Right atrium auricular region (tissue), 2 donors: ENCODE measurements at places on chromosomes 12 and 14. TPM values are rescaled to one million over a fixed set of nuclear protein-coding genes. Genes with fewer than 3 reads are reported as not detected.

The FERMT2 gene
- total RNA-seq: 101 TPM

DNA sequence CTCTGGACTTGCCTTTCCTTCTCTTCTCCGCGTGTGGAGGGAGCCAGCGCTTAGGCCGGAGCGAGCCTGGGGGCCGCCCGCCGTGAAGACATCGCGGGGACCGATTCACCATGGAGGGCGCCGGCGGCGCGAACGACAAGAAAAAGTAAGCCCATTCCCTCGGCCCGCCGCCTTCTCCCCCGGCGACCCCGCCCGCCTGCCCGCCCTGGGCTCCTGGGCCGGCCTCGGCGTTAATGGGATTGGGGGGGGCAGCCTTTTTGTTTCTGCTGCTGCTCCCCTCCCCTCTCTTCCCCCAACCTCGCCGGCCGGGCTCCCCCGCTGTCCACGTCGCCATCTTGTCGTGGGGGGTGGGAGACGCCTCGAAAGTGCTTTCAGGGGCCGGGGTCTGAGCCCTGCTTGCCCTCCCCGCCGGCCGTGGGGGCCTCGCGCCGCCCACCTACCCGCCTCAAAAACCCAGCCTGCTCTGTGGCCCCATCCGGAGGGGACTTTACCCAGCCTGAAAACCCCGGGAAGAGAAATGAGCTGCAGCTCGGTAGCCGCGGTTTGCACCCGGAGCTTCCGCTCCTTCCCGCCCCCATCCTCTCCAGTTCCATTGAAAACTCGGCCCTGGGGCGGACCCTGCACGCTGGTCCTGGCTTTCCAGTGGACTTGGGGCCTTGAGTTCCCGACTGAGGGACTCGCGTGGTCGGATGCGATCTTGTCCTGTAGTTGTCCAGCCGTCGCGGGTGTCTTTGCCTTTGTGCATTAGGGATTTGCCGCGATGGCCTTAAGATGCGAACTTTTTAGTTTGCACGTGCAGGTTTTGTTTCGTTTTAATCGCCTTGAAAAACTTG, 598 bp downstream of the HIF1A start:
- peak overlapping the region; percentile 99 for H3K27ac ChIP-seq
- no peaks in the 10 kb centered on the region for H3K36me3 ChIP-seq
- H3K4me1 ChIP-seq: peaks cover 28% of the 10 kb centered on the region
- DNase-seq: peak; percentile 74

The IGF1 gene
- 11.4 TPM for total RNA-seq

- DNase-seq: no peak
- H3K4me3 ChIP-seq: no peak overlapping the region
- no peaks in the 10 kb centered on the region for H3K27me3 ChIP-seq
- H3K27ac ChIP-seq: no peak overlapping the region
Measured at GRCh38 chr12:23140710-23141109, 515.7 kb downstream of the ETNK1 start.

The SYNE2 gene
- total RNA-seq: 202 TPM

GRCh38 chr14:93146119-93146518, 30.4 kb upstream of the ITPK1 start:
- H3K27me3 ChIP-seq: no peaks in the 10 kb centered on the region
- no peaks in the 10 kb centered on the region for H3K36me3 ChIP-seq
- H3K4me1 ChIP-seq: no peaks in the 10 kb centered on the region

DNA sequence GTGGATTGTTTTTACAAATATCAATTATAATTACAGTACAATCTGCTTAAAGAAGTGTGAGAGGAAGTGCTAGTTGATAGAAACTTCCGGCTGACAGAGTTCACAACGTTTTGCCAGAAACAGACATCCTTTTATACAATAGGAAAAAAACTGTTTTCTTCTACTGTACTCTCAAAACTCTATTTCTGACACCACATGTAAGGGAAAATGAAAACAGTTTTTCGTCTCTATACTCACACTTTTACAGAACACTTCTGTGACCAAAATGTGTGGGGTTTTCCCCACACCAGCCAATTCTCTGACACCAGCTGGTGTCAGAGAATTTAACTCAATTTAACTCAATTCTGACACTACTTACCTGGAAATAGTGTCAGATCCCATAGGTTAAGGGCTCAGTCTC, 24.2 kb upstream of the HIF1A start:
- H3K4me1 ChIP-seq: no peaks in the 10 kb centered on the region
- H3K27ac ChIP-seq: no peak overlapping the region
- H3K4me3 ChIP-seq: no peak overlapping the region

GRCh38 chr12:124507188-124508109, 60.0 kb downstream of the NCOR2 start:
- no peak for DNase-seq
- H3K27ac ChIP-seq: peak overlapping the region; percentile 83
- H3K36me3 ChIP-seq: no peaks in the 10 kb centered on the region
- H3K4me1 ChIP-seq: peaks cover 92% of the 10 kb centered on the region
- H3K27me3 ChIP-seq: no peaks in the 10 kb centered on the region
- no peak overlapping the region for H3K4me3 ChIP-seq

DNA sequence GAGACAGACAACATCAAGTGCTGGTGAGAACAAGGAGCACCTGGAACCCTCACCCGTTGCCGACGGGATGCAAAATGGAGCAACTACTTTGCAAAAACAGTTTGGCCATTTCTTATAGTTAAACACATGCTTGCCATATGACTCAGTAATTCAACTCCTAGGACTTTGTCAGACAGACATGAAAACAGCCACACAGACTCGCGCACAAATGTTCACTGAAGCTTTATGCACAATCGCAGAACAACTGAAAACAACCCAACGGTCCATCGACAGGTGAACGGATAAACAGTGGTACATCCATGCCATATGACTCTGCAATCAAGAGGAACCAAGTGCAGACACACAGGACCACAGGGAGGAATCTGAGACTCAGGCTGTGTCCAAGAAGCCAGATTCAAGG, 30.8 kb downstream of the NCOR2 start:
- DNase-seq: no peak
- no peaks in the 10 kb centered on the region for H3K4me1 ChIP-seq
- no peak overlapping the region for H3K4me3 ChIP-seq
- peak overlapping the region; percentile 77 for H3K27ac ChIP-seq
- H3K36me3 ChIP-seq: no peaks in the 10 kb centered on the region

- no peaks in the 10 kb centered on the region for H3K4me1 ChIP-seq
- H3K27me3 ChIP-seq: no peaks in the 10 kb centered on the region
- no peak for DNase-seq
- H3K4me3 ChIP-seq: no peak overlapping the region
- no peaks in the 10 kb centered on the region for H3K36me3 ChIP-seq
- no peak overlapping the region for H3K27ac ChIP-seq
Measured at GRCh38 chr14:98900798-98901197, 371.2 kb downstream of the BCL11B start.

DNA sequence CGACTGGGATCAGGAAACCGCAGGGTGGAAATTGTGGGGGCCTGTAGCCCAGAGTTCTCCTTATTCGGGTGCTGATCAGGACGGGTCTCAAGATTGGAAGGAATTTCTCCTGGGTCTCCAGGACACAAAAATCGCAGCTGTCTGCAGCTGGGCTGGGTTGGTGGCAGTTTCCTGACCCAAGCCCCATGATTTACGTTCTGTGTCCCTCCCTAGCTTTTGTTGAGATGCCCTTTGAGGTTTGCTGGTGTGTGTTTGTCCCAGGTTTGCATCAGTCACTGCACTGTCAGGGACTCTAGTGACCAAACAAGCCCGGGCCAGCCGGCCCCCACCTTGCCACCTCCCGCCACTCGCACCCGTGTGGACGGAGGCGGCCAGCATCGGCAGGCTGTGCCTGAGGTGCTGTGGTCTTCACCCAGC, 89.5 kb downstream of the FBXL14 start:
- DNase-seq: no peak
- H3K27ac ChIP-seq: no peak overlapping the region
- H3K4me3 ChIP-seq: no peak overlapping the region
- no peaks in the 10 kb centered on the region for H3K36me3 ChIP-seq

The FZD10 gene
- 0.19 TPM for total RNA-seq

DNA sequence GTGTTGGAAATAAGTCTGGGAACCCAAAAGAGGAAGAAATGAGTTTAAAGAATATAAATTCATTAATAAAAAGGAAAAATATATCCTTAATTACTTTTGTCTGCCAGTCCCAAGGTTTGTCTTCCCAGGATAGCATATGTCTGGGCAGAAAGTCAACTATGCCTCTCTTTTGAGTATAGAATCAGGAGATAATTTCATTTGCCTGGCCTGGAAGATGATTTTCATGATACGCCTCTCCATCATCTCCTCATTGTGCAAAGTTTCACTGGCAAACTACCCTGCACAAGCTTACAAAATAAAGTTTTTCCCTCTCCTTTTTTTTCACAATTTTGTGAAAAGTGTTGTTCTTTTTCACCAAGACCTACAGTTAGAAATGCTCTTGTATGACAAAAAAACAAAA, 340.8 kb downstream of the EGLN3 start:
- no peaks in the 10 kb centered on the region for H3K36me3 ChIP-seq
- no peak for DNase-seq
- no peaks in the 10 kb centered on the region for H3K27me3 ChIP-seq

- no peaks in the 10 kb centered on the region for H3K36me3 ChIP-seq
- H3K27me3 ChIP-seq: no peaks in the 10 kb centered on the region
- H3K27ac ChIP-seq: no peak overlapping the region
- no peak overlapping the region for H3K4me3 ChIP-seq
- no peak for DNase-seq
Measured at GRCh38 chr12:78275886-78276285, 445.2 kb downstream of the NAV3 start.

DNA sequence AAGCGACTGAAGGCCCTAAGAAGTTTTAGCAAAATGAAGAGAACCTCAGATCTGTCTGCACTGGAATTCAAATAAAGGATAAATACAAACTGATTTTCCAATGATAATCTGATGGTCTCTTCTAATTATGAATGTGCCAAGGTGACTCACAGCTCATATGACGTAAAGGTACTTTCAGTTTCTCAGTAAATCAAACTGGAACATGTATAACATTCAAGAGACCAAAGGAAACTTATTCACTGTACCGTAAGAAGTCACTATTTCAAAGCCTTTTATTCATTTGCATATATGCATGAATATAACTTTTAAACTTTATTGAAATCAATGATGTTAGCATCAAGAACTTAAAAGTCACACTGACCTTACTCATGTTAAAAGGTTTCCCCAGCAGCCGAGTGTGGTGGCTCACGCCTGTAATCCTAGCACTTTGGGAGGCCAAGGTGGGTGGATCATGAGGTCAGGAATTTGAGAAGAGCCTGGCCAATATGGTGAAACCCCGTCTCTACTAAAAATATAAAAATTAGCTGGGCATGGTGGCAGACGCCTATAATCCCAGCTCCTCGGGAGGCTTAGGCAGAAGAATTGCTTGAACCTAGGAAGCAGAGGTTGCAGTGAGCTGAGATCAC, 52.2 kb downstream of the ATXN2 start:
- no peak overlapping the region for H3K4me3 ChIP-seq
- no peaks in the 10 kb centered on the region for H3K4me1 ChIP-seq
- no peak for DNase-seq
- H3K27ac ChIP-seq: no peak overlapping the region
- no peaks in the 10 kb centered on the region for H3K27me3 ChIP-seq

GRCh38 chr14:84523746-84524145, 1006.2 kb upstream of the FLRT2 start:
- no peak overlapping the region for H3K4me3 ChIP-seq
- H3K27me3 ChIP-seq: no peaks in the 10 kb centered on the region
- no peaks in the 10 kb centered on the region for H3K36me3 ChIP-seq
- H3K4me1 ChIP-seq: no peaks in the 10 kb centered on the region
